ENCODE measurements at places on chromosomes 7 and 10. TPM values are rescaled to one million over a fixed set of nuclear protein-coding genes. Genes with fewer than 3 reads are reported as not detected.

- DNase-seq, result no peak
These were observed 509 bp upstream of the ING3 start for GRCh38 chr7:120949998-120950538.

DNA sequence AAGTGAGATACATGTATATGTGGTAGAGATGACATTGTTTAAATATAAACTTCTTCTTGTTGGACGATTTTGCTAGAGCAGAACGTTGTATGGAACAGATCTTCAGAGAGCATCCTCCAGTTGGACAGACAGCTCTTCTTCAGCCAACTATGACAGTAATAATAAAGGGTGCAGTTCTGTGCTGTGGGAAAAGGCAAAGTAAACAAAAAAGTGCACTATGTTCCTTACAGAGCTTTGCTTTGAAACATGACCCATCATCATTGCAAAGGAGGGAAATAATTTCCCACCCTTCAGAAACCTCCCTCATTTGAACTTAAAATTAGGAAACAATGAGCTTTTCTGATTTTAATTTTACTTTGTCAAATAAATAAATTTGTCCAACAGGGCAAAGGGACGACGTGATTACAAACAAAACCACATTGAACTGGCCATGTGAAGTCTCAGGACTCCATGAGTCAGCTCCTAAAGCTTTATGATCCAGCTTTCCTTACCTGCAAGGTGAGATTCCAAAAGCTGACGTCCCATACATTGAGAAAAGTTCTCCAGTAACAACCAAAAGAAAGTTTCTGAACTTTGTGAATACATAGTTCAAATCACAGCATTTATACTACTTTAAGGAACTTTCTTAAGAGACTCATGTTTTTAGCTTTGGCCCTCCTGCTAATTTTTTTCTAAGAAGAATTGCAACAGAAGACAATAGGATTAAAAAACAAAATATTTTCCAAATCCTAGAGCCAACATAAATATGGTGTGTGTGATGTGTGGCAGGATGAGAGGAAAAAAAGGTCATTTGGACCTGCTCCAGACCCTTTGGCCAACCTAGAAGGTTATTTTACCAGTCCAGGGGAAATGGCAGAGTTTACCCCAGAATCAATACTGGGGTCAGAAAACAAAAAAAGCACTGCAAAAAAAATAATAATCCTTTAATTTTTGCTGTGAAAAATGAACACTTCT lies 565.4 kb upstream of the NRP1 start:
- no peak for DNase-seq

- DNase-seq, result no peak
These were observed 52.6 kb downstream of the TMEM209 start for GRCh38 chr7:130152493-130153210.

GRCh38 chr7:106177738-106178592 lies 65.9 kb upstream of the SYPL1 start:
- peak; percentile 81 for DNase-seq

GRCh38 chr10:22365233-22365632 lies 19.9 kb downstream of the SPAG6 start:
- DNase-seq, result no peak

DNA sequence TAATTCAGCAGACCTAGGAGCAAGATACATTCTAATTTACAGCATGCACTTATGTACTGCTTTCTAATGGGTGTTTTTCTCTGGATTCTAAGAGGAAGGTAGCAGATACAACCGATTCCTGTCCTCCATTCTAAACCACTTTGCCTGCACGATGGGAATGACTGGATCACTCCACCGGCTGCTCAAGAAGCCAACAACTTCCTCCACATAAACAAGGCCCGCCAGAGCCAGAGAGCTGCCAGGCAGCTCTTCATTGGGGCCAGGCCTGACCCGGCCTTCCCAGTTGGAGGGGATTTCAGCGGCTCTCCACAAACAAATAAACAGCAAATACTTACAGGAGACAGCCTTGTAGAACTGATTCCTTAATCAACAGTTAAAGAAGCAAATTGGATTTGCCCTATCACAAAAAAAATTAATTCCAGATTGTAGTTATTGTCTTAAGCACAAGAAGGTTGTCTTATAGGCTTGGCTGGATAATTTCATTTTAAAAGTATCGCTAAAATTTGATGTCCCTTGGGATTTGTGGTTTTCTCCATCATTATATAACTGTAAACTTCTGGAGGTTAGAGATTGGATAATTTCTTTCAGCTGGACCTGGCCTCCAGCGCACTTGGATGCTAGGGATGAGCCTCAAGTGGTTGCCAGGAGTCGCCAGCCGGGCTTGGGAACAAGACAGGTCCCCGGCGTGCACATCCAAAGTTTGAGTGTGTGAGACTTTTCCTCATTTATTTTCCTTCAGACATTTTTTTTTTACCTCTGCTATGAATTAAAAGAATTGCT lies 20.9 kb downstream of the EBF3 start:
- no peak for DNase-seq

- DNase-seq, result no peak
These were observed 3.3 kb upstream of the ZNF746 start for GRCh38 chr7:149500910-149501309.

DNA sequence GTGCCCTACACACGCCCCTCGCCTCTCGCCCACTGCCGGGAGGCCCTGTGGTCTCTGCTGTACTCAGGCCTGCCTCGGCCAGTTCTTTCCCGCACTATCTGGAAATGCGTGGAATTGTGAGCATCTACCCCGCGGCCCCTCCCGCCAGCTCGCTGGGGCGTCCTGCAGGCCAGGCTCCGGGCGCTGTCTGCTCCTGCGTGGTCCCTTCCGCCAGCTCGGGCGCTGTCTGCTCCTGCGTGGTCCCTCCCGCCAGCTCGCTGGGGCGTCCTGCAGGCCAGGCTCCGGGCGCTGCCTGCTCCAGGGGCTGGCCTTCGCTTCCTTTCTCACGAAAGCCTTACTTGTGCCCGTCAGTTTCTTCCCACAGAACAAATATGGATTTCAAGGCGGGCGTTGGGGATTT lies 14.9 kb downstream of the GET4 start:
- DNase-seq, result no peak

DNA sequence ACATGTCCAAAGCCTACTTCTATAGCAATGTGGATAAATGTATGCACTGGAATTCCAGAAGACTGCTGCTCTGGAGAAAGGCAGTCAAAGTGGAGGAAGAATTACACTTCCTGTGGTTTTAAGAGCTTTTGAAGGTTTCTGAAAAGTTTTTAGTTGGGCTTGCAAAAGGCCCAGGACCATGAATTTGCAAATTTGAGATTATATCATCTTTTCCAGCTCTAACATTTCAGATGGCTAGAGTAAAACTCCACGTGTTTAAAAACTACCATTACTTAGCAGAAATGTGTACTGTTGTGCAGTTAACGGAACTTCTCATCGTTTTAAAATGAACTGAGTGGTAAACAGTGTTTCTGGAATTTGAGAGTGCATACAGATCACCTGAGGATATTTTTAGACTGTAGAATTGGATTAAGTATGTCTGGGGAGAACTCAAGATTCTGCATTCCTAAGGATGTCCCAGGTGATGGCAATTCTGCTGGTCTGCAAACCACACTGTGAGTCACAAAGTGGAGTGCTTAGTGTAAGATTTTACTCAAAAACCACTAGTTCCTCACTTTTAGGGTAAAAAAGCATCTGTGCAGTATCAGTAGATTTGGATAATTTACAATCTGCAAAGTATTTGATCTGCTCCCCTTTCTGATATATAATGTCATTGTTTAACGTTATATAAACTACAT lies 32.9 kb upstream of the CCDC71L start:
- DNase-seq, result no peak

- DNase-seq, result no peak
These were observed 9.0 kb upstream of the GNA12 start for GRCh38 chr7:2853147-2853546.

DNA sequence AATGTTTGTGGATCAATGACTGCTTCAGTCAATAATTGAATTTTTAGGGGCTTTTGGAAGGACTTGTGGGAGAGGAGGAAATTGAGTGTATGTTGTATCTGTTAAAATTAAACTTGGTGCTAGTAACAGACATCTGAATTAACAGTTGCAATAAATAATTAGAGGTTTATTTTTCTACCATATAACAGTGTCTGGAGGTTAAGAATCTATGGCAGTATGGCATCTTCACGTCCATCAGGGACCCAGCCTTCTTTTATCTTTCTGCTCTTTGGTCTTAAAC lies 72.8 kb upstream of the HABP2 start:
- no peak for DNase-seq

- no peak for DNase-seq
These were observed 12.5 kb upstream of the PALS2 start for GRCh38 chr7:24560772-24561171.

- DNase-seq, result no peak
These were observed 247.7 kb upstream of the PPP2R2D start for GRCh38 chr10:131653140-131653539.

- DNase-seq, result no peak
These were observed 993.7 kb upstream of the AUTS2 start for GRCh38 chr7:68604541-68604940.

DNA sequence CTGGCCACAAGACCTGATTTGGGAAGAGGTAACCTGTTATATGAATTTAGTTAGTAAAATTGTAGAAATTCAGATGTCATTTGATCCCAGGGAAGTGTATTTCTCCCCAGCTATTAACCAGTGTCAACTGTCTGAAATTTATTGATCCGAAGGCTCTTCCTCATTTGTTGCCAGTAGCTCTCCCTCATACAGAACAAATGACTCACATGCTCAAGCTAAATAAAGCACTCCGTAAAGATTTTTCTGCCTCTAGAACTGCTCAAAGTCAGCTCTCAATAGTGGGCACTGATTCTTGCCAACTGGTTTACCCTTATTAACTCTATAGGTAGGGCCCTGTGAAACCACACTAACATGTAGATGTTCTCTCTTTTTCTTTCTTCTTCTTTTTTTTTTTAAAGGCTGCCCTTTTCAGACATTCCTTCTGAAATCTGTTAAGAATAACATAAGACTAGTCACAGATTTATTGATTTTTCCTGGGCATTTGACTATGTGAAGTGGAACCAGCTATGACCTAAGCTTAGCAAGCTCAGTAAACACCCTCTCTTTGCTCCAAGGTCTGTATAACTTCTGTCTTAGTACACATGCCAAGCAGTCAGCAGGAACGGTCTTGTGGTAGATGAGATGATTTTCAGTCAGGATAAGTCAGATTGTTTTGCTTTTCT lies 21.8 kb downstream of the RPA3 start:
- DNase-seq, result no peak

DNA sequence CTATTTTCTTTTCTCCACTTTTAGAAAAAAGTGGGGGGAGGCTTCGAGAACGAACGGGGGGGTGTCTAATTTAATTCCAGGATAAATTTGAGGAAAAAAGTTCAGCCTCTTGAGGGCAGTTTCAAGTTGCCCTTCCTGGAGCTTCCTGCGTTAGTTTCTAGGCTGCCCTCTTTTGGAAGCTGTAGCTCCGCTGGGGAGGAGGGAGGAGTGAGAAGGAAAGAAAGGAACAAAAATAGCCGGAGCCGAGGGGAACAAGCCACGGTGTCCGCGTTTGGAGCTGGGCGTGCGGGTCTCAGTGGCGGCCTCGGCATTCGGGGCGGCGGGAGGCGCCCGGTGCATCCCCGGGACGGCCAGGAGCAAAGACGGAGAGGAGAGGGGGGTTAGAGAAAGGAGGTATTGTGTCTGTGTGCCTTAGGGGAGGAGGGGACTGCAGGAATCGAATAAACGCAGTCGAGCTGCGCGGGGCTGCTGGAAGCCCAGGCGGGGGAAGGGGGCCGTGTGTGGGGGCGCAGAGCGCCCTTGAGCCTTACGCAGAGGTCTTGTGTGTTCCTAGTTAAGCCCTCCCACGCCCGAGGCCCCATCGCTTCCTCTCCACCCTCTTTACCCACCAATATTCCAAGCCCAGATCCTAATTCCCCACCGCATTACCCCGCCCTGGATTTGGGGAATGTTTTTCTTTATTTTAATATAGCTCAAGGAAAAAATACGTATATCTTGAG lies 2.0 kb upstream of the TNRC18 start:
- peak; percentile 79 for DNase-seq

DNA sequence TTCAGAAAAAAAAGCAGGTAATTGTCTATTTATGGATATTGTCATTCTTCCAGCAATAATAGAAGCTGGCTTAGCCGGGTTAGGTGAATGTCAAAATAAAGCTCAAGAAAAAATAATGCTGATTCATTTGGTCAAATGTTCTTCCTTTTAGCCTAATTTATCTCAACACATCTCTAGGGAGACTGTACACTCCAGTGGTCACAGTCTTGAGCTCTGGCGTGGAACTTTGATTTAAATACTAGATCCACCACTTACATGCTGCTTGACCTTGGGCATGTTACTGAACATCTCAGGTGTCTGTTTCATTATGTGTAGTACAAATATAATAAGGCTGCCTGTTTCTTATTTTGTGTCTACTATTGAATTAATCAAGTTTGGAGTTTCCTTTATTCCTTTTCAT lies 22.0 kb downstream of the PRTFDC1 start:
- no peak for DNase-seq

GRCh38 chr10:48671914-48672595 lies 12.6 kb upstream of the WDFY4 start:
- DNase-seq, result no peak

DNA sequence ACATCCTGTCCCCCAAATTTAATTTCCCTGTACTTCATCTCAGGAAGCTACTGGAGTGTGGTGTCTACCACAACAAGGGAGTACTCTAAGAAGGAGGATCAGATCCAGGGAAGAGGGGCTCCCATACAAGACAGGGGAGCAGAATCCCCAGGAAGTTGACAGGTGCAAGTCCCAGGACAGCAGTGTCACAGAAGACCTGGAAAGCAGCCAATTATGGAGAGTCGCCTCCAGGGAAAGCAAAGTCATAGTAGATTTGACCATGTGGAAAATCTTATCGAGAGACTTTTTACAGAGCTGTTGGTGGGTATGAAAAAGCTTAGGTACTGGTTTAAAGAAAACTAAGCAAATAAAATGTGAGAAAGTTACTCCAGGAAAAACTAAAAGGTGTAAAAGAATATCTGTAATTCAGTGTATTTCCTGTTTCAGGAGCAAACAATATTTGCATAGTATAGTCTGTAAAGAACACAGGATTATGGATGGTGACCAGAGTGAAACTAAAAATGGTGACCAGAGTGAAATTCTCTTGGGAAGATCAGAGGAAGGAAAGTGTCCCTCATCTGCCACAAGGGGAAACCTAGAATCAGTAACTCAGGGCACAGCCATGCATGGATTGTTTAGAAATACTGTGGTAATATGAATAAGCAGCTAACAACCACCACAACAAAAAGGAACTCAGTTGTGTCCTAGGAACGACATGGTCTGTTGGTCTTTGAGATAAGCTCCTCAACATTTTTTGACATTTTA lies 44.5 kb downstream of the LANCL2 start:
- no peak for DNase-seq

GRCh38 chr10:111511751-111512150 lies 434.9 kb downstream of the ADRA2A start:
- no peak for DNase-seq

- DNase-seq, result no peak
These were observed 169.5 kb upstream of the ZMIZ1 start for GRCh38 chr10:78899098-78899754.

- peak; percentile 55 for DNase-seq
These were observed 11.9 kb downstream of the TMEM120A start for GRCh38 chr7:75982306-75983064.

The HPSE2 gene
- total RNA-seq, result not detected

The NUTM2E gene
- not detected for total RNA-seq

The VAX1 gene
- not detected for total RNA-seq

The SEC23IP gene
- 29.2 TPM for total RNA-seq

The TMEM184A gene
- total RNA-seq, result 32.8 TPM

The RAPGEF5 gene
- 15.5 TPM for total RNA-seq

The BUD23 gene
- 29.4 TPM for total RNA-seq

The PDZD7 gene
- total RNA-seq, result not detected

The RADIL gene
- total RNA-seq, result 0.44 TPM

The GLUD1 gene
- total RNA-seq, result 521 TPM

The SFRP5 gene
- total RNA-seq, result 1.6 TPM

The KLLN gene
- total RNA-seq, result 0.53 TPM

The NPY4R2 gene
- not detected for total RNA-seq

All from right lobe of liver (tissue), 6 donors.